ENCODE measurements at places on chromosomes 7 and 10.

DNA sequence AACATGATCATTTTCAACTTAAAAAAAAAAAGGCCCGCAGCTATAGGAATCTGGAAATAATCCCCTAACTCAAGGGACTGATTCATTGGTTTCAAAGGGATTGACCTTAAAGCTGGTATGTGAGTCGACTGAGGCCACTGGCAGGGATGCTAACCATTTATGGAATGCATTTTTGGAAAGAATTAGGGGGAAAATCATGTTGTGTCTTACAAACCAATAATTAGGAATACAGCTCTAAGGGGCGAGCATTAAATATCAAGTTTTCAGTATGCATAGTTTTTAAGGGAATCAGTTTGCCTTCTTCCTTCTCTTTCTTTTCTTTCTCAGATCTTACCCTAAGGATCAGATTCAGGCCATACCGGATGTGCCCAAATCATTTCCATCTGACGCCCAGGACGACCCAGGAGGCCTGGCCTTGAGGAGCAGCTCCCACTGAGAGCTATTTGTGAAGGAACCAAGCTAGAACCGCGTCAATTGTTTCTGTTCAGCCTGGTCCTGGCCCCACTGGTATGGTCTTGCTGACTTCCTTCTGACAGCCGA is 48.7 kb downstream of the BPGM start:
- no peak for DNase-seq

- no peak for DNase-seq
Observed at GRCh38 chr10:46223626-46224413, 63.0 kb upstream of the ANTXRL start.

DNA sequence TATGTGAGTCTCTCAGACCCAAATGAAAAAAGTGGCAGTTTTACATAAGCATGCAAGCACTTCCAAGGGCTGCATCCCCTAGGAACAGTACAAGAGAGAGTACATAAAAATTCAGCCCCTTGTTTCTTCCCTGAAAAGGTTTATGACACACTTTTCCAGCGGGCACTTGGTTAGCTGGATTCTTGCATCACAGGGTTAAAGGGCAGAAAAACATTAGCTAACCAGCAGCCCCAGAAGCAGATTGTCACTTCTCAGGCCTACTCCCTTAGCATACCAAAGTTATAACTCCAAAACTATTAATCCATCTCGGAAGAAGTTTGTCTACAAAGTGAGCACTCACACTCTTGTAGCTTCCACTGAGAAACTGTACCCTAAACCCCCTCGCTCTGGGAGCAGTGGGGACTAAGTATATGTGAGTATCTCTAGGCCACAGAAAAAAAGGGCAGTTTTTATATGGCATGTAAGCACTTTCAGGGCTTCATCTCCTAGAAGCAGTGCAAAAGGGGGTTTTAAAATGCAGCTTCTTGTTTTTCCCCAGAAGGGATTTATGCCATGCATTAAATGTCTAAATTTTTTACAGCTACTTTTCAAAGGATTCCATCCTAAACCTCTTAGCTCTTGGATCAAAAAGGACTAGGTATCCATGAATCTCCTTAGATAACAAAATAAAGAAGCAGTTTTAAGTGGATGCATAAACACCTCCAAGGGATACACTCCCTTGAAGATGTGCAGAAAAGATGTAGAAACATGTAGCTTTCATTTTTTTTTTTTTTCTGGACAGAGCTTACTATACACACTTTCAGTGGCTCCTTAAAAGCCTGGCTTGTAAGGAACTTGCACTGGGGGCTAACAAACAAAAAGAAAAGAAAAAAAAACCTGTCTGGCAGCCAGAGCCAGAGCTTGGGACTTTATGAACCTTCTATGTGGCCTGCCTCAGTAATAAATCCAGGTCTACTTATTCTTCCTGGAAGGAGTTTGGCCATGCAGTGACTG is 956.7 kb downstream of the CCSER2 start:
- DNase-seq, result no peak

- DNase-seq, result no peak
Observed at GRCh38 chr10:6222755-6223154, 20.0 kb downstream of the PFKFB3 start.

DNA sequence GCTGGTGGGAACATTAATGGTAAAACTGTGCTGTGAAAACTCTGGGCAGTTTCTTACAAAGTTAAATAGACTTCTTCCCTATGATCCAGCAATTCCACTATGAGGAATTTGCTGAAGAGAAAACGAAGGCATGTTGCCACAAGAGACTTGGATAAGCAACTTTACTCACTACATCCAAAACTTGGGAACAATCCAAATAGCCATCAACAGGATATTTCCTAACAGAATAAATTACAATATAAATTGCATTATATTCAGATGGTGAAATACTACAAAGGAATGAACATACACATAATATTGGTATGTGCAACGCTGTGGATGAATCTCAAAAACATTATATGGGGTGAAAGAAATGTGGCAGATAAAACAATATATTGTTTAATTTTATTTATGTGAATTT is 21.4 kb upstream of the MKI67 start:
- DNase-seq, result no peak

Data from NCI-H2029 (cell line).